Activated naive CD8-positive, alpha-beta T cell treated with anti-CD3 and anti-CD28 coated beads for 36 hours (primary cell): ENCODE measurements at places on chromosomes 6 and 20. TPM values are rescaled to one million over a fixed set of nuclear protein-coding genes. Genes with fewer than 3 reads are reported as not detected.

- DNase-seq, result no peak
- H3K4me3 ChIP-seq, result no peak overlapping the region
- no peak overlapping the region for H3K27ac ChIP-seq
- H3K36me3 ChIP-seq, result no peaks in the 10 kb centered on the region
These were observed 120.8 kb downstream of the MAP7 start for GRCh38 chr6:136429264-136430065.

The GABRR1 gene
- not detected for total RNA-seq

- H3K4me1 ChIP-seq, result peaks cover 14% of the 10 kb centered on the region
- no peak for DNase-seq
- no peak overlapping the region for H3K4me3 ChIP-seq
- no peak overlapping the region for H3K27ac ChIP-seq
- H3K36me3 ChIP-seq, result peaks cover 2% of the 10 kb centered on the region
These were observed 35.0 kb downstream of the BTBD9 start for GRCh38 chr6:38604700-38605099.

The WFDC10B gene
- not detected for total RNA-seq

The RHAG gene
- total RNA-seq, result not detected

DNA sequence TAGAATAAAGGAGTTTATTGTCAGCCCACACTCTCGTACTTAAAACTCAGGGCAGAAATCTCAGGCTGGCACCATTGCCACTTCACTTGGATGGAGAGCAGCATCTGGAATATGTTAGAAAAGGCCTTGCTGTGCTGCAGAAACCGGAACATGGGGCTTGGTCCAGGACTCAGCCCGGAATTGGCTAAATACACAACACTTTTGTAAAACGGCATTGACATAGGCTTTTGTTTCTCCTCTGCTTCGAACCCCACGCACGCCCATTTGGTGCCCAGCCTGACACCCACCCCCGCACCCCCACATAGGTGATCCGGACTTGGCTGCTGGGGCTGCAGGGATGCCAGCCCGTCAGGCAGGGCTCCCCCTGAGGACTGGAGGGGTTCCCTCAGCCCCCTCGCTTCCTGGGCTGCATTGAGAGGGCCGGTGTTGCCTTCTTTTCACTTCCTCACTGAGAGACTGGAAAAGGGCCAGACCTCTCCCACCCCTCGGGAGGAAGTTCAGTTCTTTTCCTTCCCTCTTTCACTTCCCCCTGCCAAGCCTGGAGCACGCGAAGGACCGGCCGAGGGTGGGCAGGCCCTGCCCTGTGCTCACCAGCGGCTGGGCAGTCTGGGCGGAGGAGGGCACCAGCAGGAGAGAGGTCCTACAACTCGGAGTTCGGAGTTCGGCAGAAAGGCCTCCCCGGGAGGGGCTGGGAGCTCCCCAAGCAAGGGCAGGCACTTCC is 17.9 kb upstream of the CST3 start:
- no peak for DNase-seq
- H3K27ac ChIP-seq, result no peak overlapping the region
- no peaks in the 10 kb centered on the region for H3K4me1 ChIP-seq
- no peak overlapping the region for H3K4me3 ChIP-seq
- H3K27me3 ChIP-seq, result peaks cover 18% of the 10 kb centered on the region

The MLN gene
- not detected for total RNA-seq

The L3MBTL3 gene
- 11.1 TPM for total RNA-seq

The MYT1 gene
- not detected for total RNA-seq

The FERMT1 gene
- 0.52 TPM for total RNA-seq

The TAAR1 gene
- not detected for total RNA-seq

DNA sequence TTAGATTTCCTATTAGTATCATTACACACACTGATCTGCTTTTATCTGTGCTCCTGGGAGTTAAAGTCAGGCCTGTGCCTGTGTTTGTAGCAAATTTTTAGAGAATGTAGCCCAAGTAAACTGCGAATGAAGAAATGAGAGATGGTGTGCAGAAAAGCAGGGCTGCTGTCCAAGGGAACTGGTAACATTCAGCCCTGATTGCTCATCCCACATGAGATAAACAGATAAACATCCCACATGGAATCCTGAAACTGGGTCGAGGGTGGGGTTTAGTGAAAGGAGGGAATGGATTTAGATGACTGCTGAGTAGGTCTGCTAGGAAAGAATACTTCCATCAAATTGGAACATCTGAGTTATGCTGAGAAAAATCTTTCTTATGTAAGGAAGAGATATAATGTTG is 69.1 kb downstream of the GRIK2 start:
- H3K36me3 ChIP-seq, result no peaks in the 10 kb centered on the region
- no peaks in the 10 kb centered on the region for H3K4me1 ChIP-seq
- DNase-seq, result no peak

GRCh38 chr6:148530976-148531375 is 188.3 kb downstream of the SASH1 start:
- no peak overlapping the region for H3K27ac ChIP-seq
- no peaks in the 10 kb centered on the region for H3K4me1 ChIP-seq
- H3K36me3 ChIP-seq, result no peaks in the 10 kb centered on the region
- no peak overlapping the region for H3K4me3 ChIP-seq
- no peak for DNase-seq

The SIRPG gene
- 35.8 TPM for total RNA-seq

GRCh38 chr6:84862843-84863242 is 98.4 kb upstream of the TBX18 start:
- no peak overlapping the region for H3K27ac ChIP-seq
- H3K4me1 ChIP-seq, result no peaks in the 10 kb centered on the region
- H3K4me3 ChIP-seq, result no peak overlapping the region

The NCOA6 gene
- total RNA-seq, result 19.5 TPM

DNA sequence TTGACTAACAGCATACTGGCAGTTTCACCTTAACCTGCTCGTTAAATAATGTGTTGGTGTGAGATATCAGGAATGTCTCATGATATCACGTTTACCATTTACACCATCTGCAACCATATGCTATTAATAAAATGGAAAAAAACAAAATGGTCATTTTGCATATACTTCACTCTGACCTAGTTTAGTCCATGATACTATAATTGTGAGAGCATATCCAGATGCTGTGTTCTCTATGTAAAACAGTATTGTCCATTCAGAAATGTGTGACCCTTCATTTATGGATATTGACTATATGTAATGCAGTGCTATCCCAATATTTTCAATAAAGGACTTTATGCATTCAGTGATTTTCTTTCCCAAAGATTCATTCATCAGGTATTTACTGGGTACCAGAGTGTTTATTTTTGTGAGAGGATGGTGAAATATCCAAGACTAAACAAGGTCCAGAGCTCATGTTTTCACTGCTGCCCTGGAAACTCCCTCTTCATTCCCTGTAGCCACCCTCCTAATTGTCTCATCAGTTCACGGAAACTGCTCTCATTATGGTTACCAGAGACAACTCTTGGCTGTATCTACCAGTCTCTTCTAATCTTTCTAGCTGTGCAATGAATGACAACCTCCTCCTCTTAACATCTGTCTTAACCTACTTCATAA is 25.7 kb upstream of the HINT3 start:
- no peaks in the 10 kb centered on the region for H3K27me3 ChIP-seq
- peak overlapping the region; percentile 40 for H3K27ac ChIP-seq
- H3K4me3 ChIP-seq, result no peak overlapping the region
- peaks cover 17% of the 10 kb centered on the region for H3K4me1 ChIP-seq
- H3K36me3 ChIP-seq, result peaks cover 33% of the 10 kb centered on the region

The KIFC1 gene
- 76.9 TPM for total RNA-seq

DNA sequence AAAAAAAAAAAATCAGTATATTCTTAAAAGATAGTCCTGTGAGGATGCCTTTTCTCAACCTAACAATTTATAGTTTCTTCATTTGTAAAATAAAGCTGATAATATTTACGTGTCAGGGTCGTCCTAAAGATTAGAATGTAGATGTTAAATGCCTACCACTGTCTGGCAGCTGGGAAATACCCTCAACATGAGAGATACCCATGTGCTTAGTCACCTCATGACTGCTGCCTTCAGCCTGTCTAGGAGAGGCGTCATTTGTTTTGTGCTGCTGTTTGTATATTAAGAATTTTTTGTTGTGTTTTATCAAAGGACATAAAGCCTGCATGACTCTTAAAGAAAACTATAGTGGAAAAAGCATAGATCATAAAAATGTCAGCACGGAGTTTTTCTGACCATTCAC is 9.5 kb downstream of the FAM120B start:
- DNase-seq, result no peak
- no peak overlapping the region for H3K4me3 ChIP-seq
- H3K27me3 ChIP-seq, result no peaks in the 10 kb centered on the region
- H3K36me3 ChIP-seq, result peaks cover 35% of the 10 kb centered on the region

The SUMO4 gene
- total RNA-seq, result 2.3 TPM

- H3K36me3 ChIP-seq, result peaks cover 4% of the 10 kb centered on the region
- H3K4me3 ChIP-seq, result no peak overlapping the region
- no peaks in the 10 kb centered on the region for H3K27me3 ChIP-seq
- DNase-seq, result no peak
- no peaks in the 10 kb centered on the region for H3K4me1 ChIP-seq
These were observed 67.1 kb downstream of the SYCP2 start for GRCh38 chr20:59866338-59866737.

- DNase-seq, result no peak
- peak overlapping the region; percentile 84 for H3K27ac ChIP-seq
- peak overlapping the region; percentile 20 for H3K4me3 ChIP-seq
- peaks cover 78% of the 10 kb centered on the region for H3K36me3 ChIP-seq
These were observed 57.4 kb downstream of the GJA10 start for GRCh38 chr6:89951574-89952104.

DNA sequence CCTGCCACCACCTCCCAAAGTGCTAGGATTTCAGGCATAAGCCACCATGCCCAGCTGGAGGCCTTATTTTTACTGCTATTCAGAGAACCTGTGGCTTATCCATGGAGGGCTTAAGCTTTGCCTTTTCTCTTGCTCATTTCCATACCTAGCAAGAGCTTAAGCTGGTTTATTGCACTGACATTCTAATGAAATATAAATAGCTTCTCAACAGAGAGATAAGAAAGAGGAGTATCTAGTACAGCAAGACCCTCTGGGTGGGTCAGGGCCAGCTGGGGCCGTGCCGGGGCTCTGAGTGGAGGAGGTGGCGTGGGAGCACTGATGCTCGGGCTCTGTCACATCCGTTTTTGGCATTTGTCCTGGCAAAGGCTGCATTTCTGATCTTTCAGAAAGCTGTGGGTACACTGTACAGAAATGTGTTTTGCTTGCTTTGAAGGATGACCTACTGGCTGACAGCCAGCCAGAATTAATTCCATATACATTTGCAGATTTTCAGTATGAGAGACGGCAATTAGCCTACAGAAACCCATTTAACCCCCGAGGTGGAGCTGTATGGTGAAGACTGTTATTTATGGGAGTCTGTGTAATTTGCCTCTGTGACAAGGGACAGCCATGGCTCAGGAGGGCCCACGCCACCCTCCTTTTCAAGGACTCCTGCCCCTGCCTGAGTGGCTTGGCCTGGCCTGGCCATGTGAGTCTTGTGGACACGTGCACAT is 181.6 kb upstream of the AKAP12 start:
- no peak overlapping the region for H3K4me3 ChIP-seq
- no peaks in the 10 kb centered on the region for H3K27me3 ChIP-seq
- DNase-seq, result no peak
- H3K4me1 ChIP-seq, result no peaks in the 10 kb centered on the region

The NKAIN4 gene
- not detected for total RNA-seq

The CLIC5 gene
- 0.50 TPM for total RNA-seq

- no peak overlapping the region for H3K4me3 ChIP-seq
- H3K4me1 ChIP-seq, result no peaks in the 10 kb centered on the region
- H3K27ac ChIP-seq, result no peak overlapping the region
These were observed 238.5 kb upstream of the RAB32 start for GRCh38 chr6:146305092-146305491.
